Germinal center (tissue), 1 donor: ENCODE measurements at places on chromosomes 4 and X.

DNA sequence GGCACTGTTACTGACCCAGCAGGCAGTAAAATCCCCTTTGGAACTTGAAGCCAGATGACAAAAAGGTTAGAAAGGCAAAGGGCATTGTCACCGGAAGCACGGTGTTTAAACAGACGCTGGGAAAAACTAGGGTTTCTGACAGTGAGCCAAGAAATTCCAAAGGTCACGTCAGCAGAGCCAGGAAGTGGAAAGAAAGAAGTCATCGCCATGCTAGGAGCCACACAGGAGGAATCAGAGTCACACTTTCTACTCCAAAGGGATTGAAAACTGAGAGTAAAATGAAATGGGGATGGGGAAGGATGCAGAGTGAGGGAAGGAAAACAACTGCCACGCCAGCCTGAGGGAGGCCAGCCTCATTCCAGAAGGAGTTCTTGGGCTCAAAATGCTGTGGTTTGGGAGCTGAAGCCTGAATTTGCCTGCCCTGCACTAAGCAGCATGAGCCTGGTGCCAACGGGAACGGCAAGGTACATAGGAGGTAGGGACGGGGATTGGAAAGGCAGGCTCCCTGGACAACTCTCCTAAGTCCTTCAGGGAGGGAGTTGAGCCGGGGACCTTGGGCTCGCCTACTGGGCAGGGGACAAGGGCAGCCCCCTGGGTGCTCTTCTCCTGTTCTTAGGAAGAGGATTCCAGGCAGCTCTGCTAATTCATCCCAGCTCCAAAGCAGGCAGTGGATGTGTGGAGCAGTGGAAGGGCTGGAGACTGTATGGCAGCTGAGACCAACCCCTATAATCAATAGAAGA is 66.8 kb downstream of the SOWAHB start:
- DNase-seq = no peak

- no peak for DNase-seq
These were observed 336.2 kb downstream of the SLC7A11 start for GRCh38 chr4:137905930-137906329.

DNA sequence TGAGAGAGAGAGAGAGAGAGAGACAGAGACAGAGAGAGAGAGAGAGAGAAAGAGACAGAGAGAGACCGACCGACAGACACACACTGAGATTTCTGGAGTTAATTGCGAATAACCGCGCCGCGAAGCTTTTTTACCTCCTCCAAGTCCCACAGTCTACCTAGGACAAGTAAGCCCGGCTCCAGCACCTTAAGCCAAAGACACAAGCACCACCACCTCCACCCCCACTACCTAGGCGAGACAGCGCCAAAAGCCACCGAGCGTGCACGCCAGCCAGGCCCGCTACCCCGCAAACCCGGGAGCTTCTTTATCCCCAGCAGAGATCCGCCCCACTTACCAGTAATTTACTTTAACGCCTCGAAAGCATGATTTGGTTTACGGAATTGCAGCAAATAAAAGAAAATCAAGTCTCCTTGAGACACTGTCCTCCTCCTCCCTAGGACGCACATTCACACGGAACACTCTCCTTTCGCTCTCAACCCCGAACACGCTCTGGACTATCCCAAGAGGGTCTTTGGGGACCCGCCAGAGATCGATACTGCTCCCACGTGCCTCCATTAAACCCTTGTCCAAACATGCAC is 649.6 kb upstream of the DIPK2B start:
- DNase-seq = no peak

- DNase-seq = no peak
These were observed 327.8 kb downstream of the ADGRL3 start for GRCh38 chr4:61527888-61528287.

- no peak for DNase-seq
These were observed 36.0 kb downstream of the CDKL5 start for GRCh38 chrX:18461431-18461830.

DNA sequence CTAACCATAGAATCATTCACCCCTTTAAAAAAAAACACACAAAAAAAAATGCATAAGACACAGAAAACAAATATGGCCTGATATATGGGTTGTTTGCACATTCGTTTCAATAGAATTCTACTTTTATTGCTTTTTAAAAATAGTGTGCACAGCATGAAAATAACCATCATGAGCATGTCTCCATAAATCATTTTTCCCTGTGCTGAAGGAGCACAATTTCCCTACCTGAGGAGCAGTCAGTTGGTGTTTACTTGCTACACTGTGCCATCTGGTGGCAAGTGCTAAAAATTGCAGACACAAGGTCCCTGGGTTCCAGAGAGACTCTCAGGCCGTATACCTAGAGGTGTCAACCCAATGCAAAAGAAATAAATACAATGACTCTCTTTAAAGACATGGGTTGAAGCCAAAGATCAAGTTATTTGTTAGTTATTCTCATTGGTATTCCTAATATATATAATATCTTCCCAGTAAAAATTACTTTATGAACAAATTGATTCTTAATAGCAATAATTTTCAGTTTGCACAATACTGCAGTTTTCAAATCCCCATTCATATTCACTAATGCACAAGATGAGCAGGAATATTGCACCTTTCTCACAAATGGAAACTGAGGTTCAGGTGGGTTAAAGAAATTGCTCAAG is 551.4 kb downstream of the IQCM start:
- DNase-seq = no peak

- no peak for DNase-seq
These were observed 72.2 kb downstream of the RWDD4 start for GRCh38 chr4:183586824-183587223.

- DNase-seq = no peak
These were observed 200.4 kb downstream of the TEX13C start for GRCh38 chrX:125520029-125520428.

DNA sequence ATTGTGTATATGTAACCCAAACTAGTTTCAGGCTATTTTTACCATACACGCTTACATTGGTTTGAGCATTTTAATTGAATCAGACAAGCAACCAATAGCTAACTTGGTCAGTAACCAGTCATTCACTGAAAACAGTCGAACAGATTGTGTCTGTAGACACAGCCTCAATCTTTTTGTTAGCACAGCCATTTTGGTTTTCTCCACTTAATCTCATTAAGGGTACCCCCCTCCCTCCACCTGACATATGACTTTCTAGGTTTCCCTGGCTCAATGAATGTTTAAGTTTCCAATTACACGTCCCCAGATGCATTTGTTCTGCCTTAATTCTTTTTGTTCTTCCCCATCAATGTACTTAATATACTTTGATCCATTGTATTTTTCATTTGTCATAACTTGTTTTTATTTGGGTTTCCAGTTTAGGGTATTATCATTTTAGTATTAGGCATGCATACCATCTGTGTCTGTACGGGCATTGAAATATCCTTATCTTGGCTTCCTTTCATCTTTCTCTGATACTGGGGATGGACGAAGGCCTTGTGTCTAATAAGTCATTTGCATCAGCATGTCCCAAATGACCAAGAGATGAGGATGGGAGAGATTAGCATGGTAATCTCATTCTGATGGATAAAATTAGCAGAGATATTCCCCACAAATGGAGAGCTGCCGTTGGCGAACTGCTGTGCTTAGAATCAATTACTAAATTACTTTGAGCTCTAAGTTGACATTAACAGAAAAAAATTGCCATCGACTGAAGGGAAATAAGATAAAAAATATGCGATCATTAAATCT is 35.9 kb upstream of the PHOX2B start:
- no peak for DNase-seq

- DNase-seq = no peak
These were observed 41.8 kb downstream of the RPS6KA3 start for GRCh38 chrX:20224814-20225487.

DNA sequence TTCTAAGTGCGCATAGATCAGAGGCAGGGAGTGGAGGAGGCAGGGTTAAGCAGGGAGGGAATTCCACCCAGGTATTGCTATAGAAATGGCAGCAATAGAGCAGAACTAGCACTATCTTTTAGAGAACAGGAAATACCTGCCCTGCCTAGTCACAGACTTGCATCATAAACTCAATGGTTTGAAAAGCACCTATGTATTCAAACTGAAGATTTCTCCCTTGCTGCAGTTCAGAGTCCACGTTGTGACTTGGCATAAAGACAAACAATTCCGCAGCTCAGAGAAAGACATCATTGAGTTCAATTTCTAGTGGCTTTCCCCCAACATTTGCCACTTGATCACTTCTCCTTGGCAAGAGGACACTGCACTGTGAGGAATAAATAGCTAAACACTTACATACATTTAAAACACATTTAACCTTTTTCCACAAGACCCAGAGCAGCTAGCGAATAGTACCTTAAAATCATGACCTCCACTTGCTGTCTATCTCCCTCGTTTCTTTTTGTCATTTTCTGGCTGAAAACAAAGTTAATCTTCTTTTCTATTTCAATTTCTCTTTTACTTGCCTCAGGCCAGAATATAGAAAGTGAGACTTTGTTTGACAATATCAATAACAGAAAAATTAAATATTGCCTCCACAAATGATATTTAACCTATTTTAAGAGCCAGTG is 42.4 kb downstream of the SLC7A11 start:
- DNase-seq = no peak

GRCh38 chr4:108272561-108272960 is 103.8 kb upstream of the LEF1 start:
- DNase-seq = no peak

- DNase-seq = no peak
These were observed 65.7 kb upstream of the SLITRK2 start for GRCh38 chrX:145751943-145752342.

DNA sequence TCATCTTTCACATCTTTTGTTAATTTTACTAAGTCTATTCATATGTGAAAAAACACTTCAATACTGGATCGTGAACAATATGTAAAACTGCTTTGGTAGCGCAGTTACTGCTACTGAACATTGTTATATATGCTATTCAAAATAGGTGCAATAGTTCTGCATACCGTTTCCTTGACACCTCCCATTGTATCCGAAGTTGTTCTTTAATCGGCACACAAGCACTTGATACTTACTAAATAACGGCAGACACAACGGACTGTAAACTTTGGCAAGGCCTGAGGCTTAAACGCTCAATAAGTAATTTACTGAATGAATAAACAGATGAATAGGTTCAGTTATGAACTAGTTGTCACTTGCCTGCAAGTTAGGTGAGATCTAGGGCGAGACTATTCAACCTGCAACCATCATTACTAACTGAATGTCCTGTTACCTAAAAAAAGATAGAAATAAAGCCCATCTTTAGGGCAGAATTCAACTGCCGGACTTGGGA is 620 bp downstream of the ANAPC10 start:
- no peak for DNase-seq

- peak; percentile 8 for DNase-seq
These were observed 1.6 kb downstream of the LONRF3 start for GRCh38 chrX:118975831-118976598.

DNA sequence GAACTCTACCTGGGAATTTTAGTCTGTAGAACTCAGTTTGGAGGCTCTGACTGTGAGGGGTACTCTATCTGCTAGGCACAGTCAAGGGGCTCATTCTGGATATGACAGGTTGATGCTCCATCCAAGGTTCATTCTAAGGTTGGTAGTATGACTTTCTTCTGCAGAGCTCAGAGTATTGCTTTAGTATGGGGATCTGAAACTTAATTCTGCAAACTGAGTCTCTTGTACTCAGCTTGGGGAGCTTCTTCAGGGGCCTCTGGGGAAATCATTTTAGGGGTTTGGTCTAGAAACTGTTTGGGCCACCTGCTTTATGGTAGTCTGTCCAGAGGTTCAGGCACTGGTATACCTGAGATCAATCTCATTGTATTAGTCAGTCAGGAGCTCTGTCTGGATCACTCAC is 9.7 kb upstream of the TSR2 start:
- DNase-seq = no peak

DNA sequence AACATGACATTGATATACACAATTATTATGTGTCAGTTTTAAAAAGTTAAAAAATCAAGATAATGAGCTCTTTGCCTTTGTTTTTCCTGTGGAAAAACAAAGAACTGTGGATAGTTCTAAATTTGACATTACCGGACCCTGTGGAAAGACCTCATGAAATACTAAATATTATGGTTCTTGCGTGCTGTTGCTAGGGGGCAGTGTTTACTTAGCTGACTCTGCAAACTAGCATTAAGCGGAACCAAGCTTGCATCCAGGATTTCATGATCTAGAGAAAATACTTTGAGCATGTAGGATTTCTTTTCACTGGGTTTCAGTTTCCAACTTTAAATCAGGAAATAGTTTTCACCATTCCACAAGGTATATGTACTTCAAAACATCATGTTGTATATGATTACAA is 33.6 kb downstream of the CLCN4 start:
- DNase-seq = peak; percentile 15

DNA sequence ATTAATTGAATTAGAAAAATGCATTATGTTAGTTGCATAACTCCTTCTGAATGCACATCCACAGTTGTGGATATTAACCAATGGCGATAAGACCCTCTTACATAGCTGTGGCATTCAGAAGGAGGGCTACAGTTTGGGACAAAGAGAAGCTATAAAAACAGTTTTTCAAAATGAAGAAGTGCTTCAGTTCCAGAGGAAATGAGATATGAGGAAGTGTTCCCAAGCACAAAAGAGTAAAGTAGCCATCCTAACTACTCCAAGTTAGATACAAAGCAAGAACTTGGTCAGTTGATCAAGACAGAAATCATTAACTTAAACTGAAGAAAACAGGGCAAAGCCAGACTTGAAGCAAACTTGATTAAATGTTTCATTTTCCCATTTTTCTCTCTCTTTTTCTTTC is 17.2 kb upstream of the ADGRL3 start:
- no peak for DNase-seq

DNA sequence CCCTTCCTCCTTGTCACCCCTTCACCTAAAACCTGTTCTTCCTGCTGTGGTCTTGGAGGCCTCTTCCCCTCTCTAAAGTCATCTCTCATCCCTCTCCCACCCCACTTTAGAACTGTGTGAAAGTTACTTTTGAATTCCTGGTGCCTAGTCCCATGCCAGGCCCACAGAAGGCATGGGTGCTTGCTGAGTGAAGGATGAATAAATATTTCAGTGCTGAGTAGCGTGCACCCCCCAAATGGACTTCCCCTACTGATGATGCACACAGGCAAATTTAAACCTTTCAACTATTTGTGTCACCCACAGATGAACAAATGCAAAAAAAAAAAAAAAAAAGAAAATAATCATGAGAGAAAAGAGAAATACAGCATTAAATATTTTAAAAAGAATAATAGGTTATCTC is 19.8 kb downstream of the PSMD10 start:
- no peak for DNase-seq

DNA sequence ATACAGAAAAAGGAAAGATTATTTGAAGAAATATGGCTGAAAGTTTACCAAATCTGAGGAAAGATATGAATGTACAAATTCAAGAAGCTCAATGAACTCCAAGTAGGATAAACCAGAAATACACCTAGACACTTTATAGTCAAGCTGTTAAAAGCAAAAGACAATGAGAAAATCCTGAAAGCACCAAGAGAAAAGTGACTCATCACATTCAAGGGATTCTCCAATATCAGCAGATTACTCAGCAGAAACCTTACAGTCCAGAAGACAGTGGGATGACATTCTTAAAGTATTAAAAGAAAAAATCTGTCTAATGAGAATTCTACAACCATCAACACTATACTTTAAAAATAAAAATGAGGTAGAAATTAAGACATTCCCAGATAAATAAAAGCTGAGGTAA is 223.8 kb upstream of the ZCCHC13 start:
- no peak for DNase-seq
